Testis (tissue), 5 donors: ENCODE measurements at places on chromosomes 2 and 18. TPM values are rescaled to one million over a fixed set of nuclear protein-coding genes. Genes with fewer than 3 reads are reported as not detected.
A peak's percentile ranks its signal among the peaks of the same experiment; 100 is the strongest.

DNA sequence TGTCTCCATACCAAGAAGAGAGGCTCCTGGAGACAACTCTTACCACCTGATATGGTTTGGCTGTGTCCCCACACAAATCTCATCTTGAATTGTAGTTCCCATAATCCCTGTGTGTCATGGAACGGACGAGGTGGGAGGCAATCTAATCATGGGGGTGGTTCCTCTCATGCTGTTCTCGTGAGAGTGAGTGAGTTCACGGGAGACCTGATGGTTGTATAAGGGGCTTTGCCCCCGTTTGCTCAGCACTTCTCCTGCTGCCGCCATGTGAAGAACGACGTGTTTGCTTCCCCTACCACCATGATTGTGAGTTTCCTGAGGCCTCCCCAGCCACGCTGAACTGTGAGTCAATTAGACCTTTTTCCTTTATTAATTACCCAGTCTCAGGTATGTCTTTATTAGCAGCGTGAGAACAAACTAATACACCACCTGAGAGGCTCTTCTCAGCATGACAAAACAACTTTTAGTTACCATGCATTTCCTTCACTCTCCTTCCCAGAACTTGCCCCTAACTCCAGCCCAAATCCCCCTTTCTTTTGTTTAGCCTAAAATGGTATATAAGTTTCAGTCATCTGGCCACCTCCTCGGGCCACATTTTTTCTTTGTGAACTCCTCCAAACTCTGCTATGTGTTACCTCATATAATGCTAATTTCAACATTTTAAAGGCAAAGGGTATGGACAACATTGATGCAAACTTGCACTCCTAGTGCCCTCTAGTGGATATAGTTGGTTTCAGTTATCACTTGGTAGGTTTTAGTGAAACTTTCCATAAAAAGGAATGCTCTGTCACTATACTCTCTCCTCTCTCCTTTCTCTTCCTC lies 58.6 kb upstream of the SLC25A52 start:
- DNase-seq: no peak

GRCh38 chr2:226187156-226187555 lies 612.5 kb downstream of the IRS1 start:
- DNase-seq: no peak

GRCh38 chr2:149021271-149021719 lies 17.2 kb upstream of the LYPD6B start:
- DNase-seq: no peak

Gene ABCG5
- 0.16 TPM for polyA plus RNA-seq

DNA sequence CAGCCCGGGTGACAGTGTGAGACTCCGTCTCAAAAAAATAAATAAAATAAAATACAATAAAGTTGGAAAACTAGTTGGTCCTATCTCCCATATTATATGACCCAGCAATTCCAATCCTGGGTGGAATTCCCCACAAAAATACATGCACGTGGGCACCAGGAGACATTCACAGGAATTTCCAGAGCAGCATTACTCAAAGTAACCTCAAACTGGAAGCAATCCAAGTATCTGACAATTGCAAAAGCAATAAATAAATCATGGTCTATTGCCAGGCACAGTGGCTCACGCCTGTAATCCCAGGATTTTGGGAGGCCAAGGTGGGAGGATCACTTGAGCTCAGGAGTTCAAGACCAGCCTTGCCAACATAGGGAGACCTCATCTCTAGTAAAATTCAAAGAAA lies 101.2 kb upstream of the MAP4K4 start:
- DNase-seq: no peak

Gene IL1RN
- polyA plus RNA-seq: 18.4 TPM

GRCh38 chr2:54310311-54310710 lies 54.3 kb upstream of the TSPYL6 start:
- DNase-seq: no peak

- DNase-seq: no peak
Measured at GRCh38 chr2:211690736-211691135, 847.9 kb downstream of the ERBB4 start.

- no peak for DNase-seq
Measured at GRCh38 chr18:58576638-58577251, 52.1 kb downstream of the ALPK2 start.

DNA sequence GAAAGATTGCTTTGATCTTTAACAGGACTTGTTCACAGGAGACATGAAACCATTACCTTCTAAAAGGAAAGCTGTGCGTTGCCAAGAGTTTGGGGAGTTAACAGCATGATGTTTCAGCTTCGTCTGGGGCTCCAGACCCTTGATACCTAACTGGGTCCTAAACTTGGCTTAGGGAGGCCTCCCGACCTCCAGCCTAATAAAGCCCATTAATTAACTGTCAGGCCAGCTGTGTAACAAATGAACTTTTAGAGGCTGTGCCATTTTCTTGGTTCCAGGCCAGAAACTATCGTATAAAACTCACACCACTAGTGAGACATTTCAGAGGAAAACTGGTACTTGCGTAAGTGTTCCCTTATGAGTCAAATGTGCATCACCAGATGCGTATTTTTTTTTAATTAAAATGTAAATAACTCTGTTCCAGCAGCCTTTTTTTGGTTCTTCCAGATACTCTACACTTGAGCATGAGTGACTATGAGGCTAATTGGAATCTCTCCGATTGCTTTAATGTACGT lies 236.5 kb downstream of the BCL2 start:
- DNase-seq: no peak

Gene CXCR1
- polyA plus RNA-seq: 0.61 TPM

Gene REEP1
- 112 TPM for polyA plus RNA-seq

DNA sequence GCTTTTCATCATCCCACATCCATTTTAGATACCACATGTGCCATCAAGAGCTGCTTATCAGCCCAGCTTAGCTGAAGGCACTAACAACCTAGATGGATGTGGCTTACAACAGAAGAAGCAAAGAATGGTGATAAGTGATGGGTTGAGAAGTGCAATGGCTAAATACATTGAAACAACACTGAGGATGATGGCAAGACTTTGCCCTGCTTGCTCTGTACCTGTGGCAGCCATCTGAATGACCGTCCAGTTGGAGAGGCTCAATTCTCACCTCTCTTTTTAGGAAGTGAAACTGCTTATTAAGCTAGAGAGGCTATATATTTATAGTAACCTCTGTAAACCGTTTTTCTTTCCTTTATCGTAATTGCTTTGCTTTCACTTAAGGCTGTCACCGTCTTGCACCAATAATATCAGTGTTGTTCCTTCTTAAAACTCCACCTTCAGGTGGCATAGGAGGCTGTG lies 5.7 kb downstream of the GPATCH11 start:
- no peak for DNase-seq

- DNase-seq: no peak
Measured at GRCh38 chr2:135130751-135131150, 78.7 kb downstream of the RAB3GAP1 start.

DNA sequence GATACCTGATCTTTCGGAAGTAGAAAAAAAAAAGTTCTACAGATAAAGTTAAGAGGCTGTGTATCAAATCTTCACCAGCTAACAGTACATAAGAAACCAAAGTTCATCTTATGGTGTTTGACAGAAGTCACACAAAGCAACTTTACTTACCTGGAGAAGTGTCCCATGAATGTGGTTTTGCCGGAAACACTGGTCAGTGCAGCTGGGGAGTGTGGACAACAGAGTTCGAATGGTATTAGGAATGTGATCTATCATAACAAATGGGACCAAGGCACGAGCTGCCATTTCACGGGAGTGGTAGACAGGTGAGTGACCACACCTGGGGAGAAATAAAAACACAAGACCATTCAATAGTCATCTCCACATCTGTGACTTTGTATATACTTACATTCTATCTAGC lies 171.4 kb upstream of the ZFP36L2 start:
- DNase-seq: no peak

DNA sequence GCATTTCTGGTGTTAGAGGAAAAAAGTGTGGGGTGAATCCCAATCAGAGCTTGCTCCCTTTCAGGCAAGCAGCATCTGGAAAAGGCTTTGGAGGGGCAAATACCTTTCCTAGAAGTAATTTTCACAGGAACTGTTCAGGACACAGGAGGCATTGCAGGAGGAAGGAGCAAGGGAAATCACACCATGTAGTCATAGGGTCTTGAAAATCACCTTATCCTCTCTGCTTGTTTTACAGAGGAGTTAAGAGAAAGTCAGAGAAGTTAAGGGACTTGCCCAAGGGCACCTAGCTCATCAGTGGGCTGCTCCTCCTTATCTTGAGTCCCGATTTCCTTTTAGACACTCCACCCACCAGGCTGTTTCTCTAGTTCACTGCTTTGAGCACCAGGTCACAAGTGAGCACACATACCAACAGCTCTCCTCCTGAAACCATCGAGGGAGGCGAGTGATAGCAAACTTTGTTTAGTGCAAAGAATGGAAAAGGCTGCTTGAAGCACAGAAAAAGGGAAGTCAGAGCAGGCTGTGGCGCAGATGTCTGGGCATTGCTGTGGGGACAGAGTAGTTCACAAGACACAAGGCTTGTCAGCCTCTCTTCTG lies 89.2 kb upstream of the CXCR4 start:
- DNase-seq: no peak

Gene AQP12A
- not detected for polyA plus RNA-seq

DNA sequence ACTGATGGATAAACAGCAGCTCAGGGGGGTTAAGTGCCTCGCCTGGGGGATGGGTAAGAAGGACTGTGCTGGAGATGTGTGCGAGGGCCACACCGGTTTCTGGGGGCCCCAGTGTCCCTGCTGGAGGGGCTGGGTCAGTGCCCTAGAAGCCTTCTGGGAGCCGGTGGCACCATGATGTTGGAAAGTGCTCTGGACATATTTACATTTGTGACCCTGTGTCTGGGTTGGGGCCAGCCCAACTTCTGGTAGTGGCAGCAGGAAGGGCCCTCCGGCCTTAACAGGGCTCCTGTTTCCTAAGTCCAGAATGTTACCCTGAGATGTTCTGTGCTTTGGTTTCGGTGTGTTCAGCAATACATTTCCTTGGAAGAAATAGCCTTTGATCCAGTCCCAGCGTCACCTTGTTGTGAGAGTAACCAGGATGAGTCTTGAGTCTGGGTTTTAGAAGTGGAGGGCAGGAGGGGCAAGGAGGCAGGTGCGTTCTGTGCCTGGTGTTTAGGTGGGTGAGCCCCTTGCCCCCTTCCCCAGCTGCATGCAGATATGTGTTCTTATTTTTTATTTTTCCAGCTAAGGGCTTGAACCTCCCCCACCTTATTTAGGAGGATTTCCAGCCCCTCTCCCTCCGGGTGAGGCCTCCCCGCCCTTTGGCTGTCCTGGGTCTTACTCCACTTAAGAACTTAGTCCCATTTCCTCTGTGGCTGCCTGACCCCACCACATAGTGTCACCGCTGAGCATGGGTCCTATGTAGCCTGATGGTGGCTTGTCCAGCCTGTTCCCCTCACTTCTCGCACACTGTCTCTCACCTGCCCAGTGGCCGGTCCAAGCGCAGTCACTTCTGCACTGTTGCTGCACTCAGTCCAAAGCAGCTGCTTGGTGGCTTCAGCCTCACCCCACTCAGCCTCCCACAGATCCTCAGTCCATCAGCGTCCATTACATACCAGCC lies 132.7 kb upstream of the HS6ST1 start:
- peak; percentile 7 for DNase-seq
